ENCODE measurements at places on chromosomes 16 and 17.
A peak's percentile ranks its signal among the peaks of the same experiment; 100 is the strongest.

- no peak for DNase-seq
Observed at GRCh38 chr16:66614161-66614802, 9.8 kb downstream of the CMTM3 start.

DNA sequence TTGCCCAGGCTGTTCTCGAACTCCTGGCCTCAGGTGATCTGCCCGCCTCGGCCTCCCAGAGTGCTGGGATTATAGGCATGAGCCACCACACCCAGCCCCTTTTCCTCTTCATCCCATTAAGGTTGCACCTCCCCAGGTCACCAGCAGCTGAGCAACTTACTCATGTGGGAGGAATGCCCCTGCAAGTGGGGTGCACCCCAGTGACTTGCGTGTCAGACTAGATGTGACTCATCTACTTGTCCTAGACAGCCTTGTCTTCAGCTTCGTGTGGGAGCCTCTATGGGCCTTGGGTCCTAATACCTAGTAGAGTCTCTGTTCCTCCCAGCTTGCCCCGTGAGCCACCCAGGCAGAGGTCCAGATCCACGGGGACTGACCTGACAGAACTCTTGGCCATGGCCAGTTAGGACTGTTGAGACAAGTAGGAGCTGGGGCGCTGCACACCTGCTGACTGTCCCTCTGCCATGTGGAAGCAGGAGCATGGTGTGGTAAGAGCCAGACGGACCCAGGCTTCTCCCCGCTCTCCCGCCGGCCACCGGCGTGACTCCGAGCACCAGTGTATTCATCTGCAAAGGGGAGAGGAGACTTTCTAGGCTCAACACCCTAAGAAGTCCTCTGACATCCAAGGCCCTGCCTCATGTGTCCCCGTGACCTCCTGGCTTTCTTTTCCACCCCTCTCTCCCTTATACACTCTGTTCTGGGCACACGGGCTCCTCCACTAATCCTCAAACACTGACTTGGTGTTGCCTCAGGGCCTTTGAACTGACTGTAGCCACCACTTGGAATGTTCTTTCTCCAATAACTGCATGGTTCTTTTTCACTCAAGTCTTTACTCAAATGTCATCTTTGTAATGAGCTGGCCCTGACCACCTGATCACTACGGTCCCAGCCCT, 11.6 kb upstream of the CBX4 start:
- no peak for DNase-seq

DNA sequence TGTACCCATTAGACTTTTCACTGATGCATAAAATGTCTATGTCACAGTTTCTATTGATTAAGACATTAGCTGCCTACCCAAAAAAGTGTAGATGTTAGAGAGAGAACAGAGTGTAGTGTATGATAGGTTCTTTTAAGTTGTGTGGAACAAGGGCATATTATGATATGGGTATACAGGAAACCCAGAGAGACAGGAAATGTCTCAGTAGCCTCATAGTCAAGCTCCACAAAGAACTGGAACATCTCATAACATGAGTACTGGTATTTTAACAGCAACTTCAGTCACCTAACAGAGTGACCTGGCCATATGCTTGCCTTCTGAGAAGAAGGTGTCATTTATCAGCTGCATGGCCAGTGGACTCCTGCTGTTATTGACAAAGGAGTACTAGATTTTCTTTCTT, 128.1 kb downstream of the RGS9 start:
- DNase-seq = no peak

- peak; percentile 50 for DNase-seq
Observed at GRCh38 chr16:29649588-29650494, 13.2 kb upstream of the SPN start.

DNA sequence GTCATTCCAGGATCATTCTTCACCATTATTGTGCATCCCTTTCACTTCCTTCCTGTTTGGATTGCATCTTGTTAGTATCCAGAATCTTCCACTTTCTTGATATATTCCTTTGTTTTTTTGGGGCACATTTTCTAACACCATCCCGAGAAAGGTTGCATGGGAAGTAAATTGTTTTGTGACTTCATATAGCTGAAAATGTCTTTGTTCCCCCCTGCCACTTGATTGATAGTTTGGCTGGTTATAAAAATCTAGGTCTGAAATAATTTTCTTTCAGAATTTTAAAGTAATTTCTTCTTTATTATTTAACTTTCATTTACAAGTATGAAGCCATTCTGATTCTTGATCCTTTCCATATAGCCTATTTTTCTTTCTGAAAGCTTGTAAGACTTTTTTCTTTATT, 32.7 kb downstream of the GAN start:
- no peak for DNase-seq

DNA sequence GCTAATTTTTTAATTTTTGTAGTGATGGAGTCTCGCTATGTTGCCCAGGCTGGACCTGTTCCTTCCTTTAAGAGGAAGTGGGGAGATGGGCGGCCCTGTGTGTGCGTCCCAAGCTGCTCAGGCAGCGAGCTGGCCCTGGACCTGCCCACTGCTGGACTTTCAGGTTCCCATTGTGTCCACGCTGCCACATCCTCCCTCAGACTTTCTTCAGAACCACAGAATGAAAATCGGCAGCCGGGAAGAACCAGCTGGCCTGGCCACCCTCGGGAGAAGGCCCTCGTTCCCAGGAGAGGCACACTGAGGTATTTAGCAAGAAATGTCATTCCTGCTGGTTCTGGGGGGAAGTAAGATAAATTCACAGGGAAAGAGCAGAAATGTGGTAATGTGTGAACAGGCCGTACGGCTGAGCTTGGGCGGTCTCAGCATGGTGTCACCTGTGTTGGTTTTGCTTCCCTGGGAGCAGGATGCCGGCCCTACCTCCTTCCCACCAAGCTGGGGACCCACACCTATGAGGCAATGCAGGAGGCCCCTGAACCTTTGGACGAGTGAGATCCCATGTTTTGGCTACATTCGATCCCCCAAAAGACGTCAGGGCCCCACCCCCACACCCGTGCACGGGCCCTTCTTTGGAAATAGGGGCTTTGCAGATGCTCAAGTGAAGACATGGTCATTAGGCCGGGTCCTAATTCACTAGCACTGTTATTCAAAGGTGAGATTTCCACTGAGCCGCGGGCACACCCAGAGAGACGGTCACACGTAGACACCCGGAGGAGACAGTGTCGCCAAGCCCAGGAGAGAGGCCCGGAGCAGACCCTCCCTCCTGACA, 35.9 kb upstream of the ZNF469 start:
- no peak for DNase-seq

GRCh38 chr16:7161891-7162290, 170.8 kb upstream of the RBFOX1 start:
- DNase-seq = no peak
